Metanephros (tissue), 2 donors: ENCODE measurements at places on chromosomes 16 and 17. TPM values are rescaled to one million over a fixed set of nuclear protein-coding genes. Genes with fewer than 3 reads are reported as not detected.

The TOX3 gene
- 13.0 TPM for total RNA-seq

The RDM1 gene
- total RNA-seq: 0.93 TPM

The ADAP2 gene
- 11.1 TPM for total RNA-seq

The KRTAP3-1 gene
- not detected for total RNA-seq

The GSG1L gene
- total RNA-seq: 0.82 TPM

The WFIKKN1 gene
- 1.8 TPM for total RNA-seq

The UNC45B gene
- 32.2 TPM for total RNA-seq

The RGS11 gene
- 4.9 TPM for total RNA-seq
